Retina (tissue), 1 donor: ENCODE measurements at places on chromosomes 7 and 10.

- no peak for DNase-seq
These were observed 2.5 kb downstream of the HMX2 start for GRCh38 chr10:123150271-123150985.

GRCh38 chr10:34710391-34710751 lies 104.7 kb downstream of the PARD3 start:
- no peak for DNase-seq

- DNase-seq = peak; percentile 67
These were observed 1.0 kb downstream of the GRM8 start for GRCh38 chr7:127251465-127252376.

DNA sequence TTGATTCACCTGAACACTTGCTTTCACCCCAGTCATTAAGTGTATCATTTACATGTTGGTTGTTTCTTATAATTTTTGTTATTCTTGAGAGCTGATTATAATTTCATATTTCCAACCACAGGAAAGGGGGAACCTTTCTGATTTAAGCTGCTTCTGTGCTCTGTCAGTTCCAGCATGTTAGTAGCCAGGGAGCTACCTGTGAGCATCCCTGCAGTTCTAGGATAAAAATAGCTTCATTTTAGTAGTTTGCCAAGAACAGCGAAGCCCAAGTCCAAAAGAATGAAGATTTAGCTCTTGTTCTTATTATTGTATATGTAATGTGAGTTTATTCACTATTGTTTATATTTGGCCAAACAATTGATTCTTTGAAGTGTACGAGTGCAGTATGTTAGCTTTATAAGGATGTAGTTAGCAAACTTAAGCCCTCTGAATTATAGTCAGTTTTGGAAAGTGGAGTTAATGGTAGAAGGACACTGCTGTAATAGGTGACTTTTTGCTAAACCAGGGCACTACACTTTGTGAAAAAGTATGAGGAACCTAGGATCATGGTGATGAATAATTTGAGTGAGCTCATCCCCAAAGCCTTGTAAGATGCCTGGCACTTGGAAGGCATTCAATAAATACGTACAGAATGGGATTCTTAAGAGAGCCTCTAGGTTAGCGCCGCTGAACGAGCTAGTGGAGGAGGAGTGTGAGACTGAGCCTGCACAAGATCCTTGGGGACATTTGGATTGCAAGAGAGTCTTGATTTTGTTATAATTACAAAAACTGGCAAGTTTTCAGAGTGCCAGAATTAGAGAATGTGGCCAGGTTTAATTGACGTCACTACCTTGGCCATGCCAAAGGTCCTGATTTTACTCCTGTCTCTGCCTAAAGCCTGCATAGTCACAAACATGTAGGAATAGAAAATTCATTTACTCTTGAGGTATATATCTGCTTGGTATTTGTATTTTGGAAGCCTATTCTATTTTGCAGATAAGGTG lies 29.8 kb downstream of the DNAH11 start:
- DNase-seq = no peak

- DNase-seq = peak; percentile 23
These were observed 1.1 kb upstream of the TMEM130 start for GRCh38 chr7:98870807-98871491.

DNA sequence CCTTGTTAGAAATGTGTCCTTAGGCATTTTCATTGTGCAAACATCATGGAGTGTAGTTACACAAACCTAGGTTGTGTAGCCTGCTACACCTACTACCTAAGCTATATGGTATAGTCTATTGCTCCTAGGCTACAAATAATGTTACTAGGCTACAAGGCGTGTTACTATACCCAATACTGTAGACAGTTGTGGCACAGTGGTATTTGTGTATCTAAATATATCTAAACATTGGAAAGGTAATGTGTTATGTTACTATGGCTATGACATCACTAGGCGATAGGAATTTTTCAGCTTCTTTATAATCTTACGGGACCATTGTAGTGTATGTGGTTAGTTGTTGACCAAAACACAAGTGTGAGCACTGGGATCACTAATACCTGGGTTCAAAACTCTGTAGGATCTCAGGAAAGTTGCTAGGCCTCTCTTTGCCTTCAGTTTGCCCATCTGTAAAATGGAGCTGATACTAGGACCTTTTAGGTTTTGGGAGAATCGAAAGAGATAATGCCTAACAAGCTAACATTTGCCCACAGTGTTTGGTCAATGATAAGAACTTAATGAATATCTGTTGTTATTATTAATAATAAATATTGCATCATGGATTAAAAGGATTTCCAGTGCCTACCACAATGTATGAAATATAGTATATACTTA lies 2.7 kb downstream of the BICC1 start:
- DNase-seq = no peak

- DNase-seq = no peak
These were observed 599.0 kb downstream of the SORCS1 start for GRCh38 chr10:106565546-106565945.

DNA sequence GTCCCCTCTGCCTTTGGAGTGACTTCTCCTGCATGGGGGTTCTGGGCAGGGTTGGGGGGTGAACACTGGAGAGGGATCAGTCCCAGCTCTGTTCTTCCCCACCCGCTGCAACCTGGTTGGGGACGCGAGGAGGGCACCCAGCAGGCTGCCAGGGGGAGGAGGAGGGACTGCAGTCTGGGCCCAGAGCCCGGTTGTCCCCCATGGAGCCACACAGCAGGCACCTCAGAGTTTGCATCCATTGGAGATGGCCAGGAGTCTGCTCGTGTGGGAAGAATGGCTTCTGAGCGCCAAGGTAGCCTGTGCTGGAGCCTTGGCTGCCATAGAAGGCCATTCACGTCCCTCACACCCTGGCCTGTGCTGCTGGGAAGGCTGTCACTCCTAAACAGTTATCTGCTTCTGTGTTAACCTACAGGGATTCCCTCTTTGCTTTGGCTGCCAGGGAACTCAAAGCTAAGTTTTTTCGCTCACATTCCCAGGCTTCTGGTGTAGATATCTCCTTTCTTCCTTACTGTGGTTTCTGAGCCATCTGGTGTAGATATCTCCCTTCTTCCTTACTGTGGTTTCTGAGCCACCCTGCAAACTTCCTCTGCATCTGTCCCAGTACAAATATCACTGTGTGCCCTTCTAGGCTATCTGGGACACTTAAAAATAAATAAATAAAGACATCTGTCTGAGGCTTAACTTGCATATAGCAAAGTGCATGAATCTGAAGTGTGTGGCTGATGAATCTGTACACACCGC lies 133.7 kb downstream of the LHPP start:
- no peak for DNase-seq

DNA sequence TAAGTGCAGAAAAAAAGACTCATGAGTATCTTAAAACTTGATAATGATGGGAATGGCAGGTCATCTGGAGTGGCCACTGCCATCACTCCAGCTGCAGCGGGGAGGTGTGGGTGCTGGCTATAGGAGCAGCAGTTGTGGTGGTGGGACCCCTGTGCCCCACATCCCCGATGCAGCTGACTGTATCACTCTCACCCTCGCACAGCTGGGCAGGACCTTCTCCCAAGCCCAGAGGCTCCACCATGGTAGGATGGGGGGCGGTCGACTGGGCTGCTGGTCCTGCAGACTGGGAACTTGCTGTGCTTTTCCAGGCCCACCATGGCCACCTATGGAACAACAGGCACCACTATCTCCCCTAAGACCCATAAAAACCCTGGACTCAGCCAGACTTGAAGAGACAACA lies 844.4 kb downstream of the SORCS1 start:
- DNase-seq = no peak

DNA sequence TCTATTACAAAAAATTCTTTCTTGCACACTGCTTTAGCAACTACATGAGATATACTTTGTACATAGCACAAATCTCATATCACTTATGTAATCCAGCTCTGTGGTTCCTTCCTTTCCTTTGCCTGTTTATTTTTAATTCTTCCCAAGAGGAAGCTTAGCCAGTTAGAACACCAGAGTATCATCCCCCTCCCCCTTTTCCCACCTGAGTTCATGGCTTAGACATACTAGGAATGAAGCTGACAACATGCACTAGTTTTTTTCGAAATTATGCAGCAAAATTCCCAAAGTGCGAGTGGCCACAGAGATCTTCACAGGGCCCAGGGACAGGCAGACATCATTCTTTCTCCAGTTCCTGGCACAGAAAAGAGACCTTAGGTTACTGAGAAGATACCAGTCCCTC lies 17.8 kb downstream of the CAV1 start:
- no peak for DNase-seq

- peak; percentile 56 for DNase-seq
These were observed 21.8 kb downstream of the PWWP2B start for GRCh38 chr10:132418527-132419416.

- DNase-seq = no peak
These were observed 202.5 kb upstream of the AHR start for GRCh38 chr7:17095931-17096330.

- DNase-seq = no peak
These were observed 188.8 kb downstream of the ZNF438 start for GRCh38 chr10:30842894-30843293.

DNA sequence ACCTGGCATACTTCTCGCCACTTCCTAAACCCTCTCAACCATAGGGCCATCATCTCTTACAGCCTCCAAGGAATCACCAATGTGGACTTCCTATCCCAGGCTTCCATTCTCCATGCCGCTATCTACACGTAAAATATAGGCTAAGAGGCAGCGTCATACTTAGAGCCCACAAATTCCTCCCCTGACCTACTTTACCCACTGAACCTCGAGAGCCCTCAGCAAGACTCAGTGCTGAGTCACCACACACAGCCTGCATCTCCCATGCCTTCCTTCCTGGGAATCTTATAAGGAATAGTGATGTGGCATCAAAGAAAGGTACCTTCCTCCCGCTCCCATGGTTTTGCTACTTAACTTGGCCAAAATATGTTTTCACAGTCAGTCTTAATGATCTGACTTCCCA lies 435.6 kb upstream of the NFE2L3 start:
- no peak for DNase-seq

- DNase-seq = no peak
These were observed 20.2 kb upstream of the CPA5 start for GRCh38 chr7:130324306-130324943.

GRCh38 chr10:48467669-48468068 lies 137.2 kb downstream of the ARHGAP22 start:
- DNase-seq = no peak

- no peak for DNase-seq
These were observed 111.6 kb downstream of the ADARB2 start for GRCh38 chr10:1625731-1626130.

DNA sequence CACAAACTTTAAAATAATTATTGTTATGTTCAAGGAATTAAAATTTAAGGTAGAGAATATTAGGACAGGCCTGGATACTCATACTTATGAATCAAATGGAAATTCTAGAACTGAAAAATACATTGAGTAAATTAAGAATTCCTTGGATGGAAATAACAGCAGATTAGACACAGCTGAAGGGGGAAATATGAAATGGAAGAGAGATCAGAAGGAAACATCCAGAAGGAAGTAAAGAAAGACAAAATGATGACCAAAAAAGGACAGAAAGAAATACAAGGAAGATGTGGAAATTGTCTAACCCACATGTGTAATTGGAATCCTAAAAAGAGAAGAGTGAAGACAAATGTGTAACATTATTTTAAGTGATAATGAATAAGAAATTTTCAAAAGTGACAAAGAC lies 128.9 kb downstream of the ATRNL1 start:
- no peak for DNase-seq

- DNase-seq = no peak
These were observed 21.6 kb downstream of the GPNMB start for GRCh38 chr7:23268167-23268566.

- no peak for DNase-seq
These were observed 46.0 kb downstream of the ZNRF2 start for GRCh38 chr7:30330134-30331111.

GRCh38 chr7:133268355-133268754 lies 15.5 kb downstream of the EXOC4 start:
- DNase-seq = no peak

DNA sequence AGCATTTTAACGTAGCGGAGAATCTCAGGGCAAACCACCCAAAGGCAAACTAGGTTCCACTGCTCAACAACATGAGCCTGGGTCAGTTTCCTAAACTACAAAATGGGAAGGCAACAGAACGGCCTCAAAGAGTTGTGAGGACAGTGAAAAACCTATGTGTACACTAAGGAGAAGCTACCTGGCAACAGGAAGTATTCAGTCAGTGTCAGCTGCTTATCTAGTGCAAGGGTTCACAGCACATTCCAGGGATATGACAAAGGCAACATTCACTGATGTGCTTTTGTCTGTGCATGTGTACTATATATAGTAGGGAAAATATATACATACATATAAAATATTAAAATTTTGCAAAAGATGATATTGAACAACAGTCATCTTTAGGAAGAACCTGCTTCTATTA lies 17.2 kb downstream of the NUDCD3 start:
- DNase-seq = no peak

DNA sequence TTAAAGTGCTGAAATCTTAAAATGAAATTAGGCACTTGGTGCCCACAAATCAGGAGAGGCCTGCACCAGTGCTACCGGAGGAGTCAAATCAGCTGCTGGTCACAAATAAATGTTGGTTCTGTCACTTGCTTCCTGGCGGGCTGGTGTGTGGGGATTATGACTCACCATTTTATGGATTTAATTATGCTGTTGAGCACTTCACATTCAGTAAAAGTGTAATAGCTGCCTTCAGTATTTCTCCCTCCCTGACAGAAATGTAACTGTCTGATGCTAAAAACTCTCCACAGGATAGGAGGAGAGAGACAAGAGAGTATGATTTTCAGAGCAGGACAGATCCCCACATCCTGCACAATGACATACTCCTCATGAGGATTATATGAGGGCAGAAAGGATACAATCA lies 186.0 kb downstream of the JAZF1 start:
- no peak for DNase-seq

DNA sequence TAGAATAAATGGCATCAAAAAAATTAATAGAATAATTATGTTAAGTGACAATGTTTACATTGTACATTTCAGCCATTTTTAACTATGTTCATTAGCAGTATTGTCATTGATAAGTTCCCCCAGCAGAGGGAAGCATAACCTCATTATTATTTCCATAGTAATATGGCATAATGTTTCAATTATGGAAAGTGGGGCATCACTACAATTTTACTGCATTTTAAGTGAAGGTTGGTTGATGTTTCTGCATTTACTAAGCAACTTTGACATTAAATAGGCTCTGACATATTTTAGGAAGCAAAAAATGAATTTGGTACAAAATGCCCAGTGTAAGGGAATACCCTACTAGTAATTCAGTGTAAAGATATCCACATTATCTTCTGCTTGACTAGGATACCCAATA lies 218.3 kb downstream of the SEMA3A start:
- DNase-seq = peak; percentile 11

DNA sequence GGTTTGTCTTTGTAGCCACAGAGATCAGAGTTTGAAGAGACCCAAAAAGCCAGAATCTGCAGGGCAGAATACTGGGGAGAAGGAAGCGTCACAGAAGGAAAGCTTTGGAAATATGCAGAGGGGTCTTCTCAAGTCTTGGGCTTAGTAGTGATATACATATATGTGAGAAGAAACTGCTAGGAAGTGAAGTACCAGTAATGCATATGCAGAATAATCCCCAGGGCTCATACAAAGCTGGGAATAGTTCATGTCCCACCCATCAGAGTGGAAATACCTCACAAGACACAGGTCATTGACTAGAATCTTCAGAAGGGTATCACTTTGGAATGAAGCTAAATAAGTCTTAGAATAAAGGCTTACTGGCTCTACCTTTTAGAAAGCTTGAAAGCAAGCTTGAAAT lies 39.6 kb downstream of the C10orf71 start:
- DNase-seq = no peak

- no peak for DNase-seq
These were observed 44.3 kb upstream of the PPP1R17 start for GRCh38 chr7:31642681-31643115.

- DNase-seq = no peak
These were observed 5.4 kb downstream of the AKR1B1 start for GRCh38 chr7:134453518-134453917.
